ENCODE measurements at places on chromosomes 6 and 20. TPM values are rescaled to one million over a fixed set of nuclear protein-coding genes. Genes with fewer than 3 reads are reported as not detected.

- DNase-seq = no peak
- no peak overlapping the region for H3K27ac ChIP-seq
- no peaks in the 10 kb centered on the region for H3K36me3 ChIP-seq
- H3K4me1 ChIP-seq = no peaks in the 10 kb centered on the region
- no peak overlapping the region for H3K4me3 ChIP-seq
Observed at GRCh38 chr6:5866547-5867051, 140.1 kb downstream of the NRN1 start.

GRCh38 chr20:8489094-8489883, 357.2 kb downstream of the PLCB1 start:
- no peaks in the 10 kb centered on the region for H3K36me3 ChIP-seq
- H3K4me1 ChIP-seq = no peaks in the 10 kb centered on the region
- no peak overlapping the region for H3K27ac ChIP-seq
- DNase-seq = no peak
- H3K27me3 ChIP-seq = no peaks in the 10 kb centered on the region

GRCh38 chr6:3328145-3328544, 69.4 kb downstream of the PSMG4 start:
- H3K4me1 ChIP-seq = peaks cover 9% of the 10 kb centered on the region
- H3K27me3 ChIP-seq = no peaks in the 10 kb centered on the region
- no peak overlapping the region for H3K27ac ChIP-seq
- no peaks in the 10 kb centered on the region for H3K36me3 ChIP-seq
- H3K4me3 ChIP-seq = no peak overlapping the region

Gene SLC22A23
- 38.4 TPM for total RNA-seq

GRCh38 chr6:107646776-107647438, 157.0 kb downstream of the SOBP start:
- no peak overlapping the region for H3K4me3 ChIP-seq
- H3K36me3 ChIP-seq = no peaks in the 10 kb centered on the region
- H3K4me1 ChIP-seq = no peaks in the 10 kb centered on the region
- no peak overlapping the region for H3K27ac ChIP-seq
- H3K27me3 ChIP-seq = no peaks in the 10 kb centered on the region
- no peak for DNase-seq

GRCh38 chr6:141050471-141050870, 1082.3 kb upstream of the GJE1 start:
- no peak overlapping the region for H3K27ac ChIP-seq
- H3K4me1 ChIP-seq = no peaks in the 10 kb centered on the region
- no peak for DNase-seq
- H3K4me3 ChIP-seq = no peak overlapping the region
- no peaks in the 10 kb centered on the region for H3K27me3 ChIP-seq

DNA sequence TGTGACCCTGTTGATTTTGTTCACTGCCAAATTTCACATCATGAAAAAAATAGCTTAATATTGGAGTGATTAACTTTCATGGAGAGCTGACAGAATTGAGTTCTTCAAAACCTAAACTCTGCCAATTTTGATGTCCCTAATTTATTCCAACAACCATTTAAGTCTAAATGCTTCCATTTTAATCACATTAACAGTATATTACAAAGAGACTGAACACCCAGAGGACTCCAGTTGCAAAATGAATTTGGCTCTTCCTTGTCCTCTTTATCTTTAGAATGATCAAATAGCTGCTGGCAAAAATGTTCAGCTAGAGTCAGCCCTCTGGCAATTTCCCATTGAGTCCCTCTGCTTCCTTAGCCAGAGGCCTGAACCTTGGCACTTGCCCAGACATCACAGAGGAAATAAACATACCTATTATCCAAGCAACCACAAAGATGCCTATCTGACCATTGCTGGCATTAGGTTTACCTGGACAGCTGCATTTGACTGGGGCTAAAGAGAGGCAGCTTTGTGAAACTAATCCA, 299.0 kb upstream of the STXBP5 start:
- no peaks in the 10 kb centered on the region for H3K4me1 ChIP-seq
- no peak overlapping the region for H3K27ac ChIP-seq
- no peaks in the 10 kb centered on the region for H3K27me3 ChIP-seq
- H3K4me3 ChIP-seq = no peak overlapping the region

DNA sequence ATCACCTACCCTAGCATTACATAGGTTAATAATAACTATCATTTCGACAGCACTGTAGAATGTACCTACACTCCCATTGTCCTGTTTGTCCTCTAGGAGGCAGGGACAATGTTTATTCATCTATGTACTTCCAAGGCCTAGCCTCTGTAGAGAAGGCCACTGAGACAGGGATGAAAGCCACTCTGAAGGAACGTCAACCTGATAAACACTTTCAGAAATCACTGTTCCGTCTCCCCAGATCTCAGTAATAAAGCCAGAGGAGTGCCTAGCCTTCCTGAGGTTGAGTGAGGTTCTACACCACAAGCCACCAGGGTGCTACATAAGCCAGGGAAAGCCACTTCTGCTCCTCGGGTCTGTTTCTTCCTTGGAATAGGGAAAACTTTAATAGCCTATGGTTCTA, 44.8 kb downstream of the POPDC3 start:
- H3K4me1 ChIP-seq = no peaks in the 10 kb centered on the region
- H3K4me3 ChIP-seq = no peak overlapping the region
- no peaks in the 10 kb centered on the region for H3K36me3 ChIP-seq
- no peak for DNase-seq
- peaks cover 19% of the 10 kb centered on the region for H3K27me3 ChIP-seq

DNA sequence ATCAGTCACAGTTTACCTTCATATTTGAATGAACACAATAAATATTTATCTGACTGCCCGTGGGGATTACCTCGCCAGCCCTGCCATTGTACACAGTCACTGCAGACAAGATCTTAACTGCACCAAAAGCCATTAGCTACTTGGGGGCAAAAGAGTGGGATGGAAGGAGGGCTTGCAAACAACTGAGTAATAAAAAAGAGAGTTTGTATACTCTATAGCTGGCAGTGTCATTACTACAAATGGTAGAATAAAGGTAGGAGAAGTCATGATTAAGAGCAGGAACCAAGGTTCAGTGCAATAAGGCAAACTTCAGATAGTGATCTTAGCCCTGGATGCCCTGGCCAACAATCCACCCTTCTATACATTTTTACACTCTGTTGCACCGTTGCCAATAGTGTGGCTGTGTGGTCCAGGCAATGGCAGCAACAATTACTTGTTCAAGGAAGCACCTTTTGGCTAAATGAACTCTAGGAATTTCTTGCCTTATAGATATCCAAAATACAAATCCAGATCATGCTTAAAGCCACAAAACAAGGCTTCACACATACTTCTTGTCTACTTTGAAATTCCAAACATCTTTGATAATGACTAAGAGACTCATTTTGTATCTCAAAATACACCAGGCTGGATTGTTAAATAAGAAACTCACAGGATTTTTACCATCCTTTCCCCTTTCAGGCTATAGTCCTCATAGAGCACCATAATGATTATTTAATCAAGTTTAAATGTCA, 955.4 kb upstream of the ADGRB3 start:
- DNase-seq = no peak
- H3K4me1 ChIP-seq = no peaks in the 10 kb centered on the region
- H3K27me3 ChIP-seq = no peaks in the 10 kb centered on the region
- no peak overlapping the region for H3K4me3 ChIP-seq
- no peaks in the 10 kb centered on the region for H3K36me3 ChIP-seq

- peaks cover 2% of the 10 kb centered on the region for H3K4me1 ChIP-seq
- H3K27ac ChIP-seq = no peak overlapping the region
- no peaks in the 10 kb centered on the region for H3K27me3 ChIP-seq
- H3K36me3 ChIP-seq = no peaks in the 10 kb centered on the region
Observed at GRCh38 chr6:18997375-18997826, 610.3 kb downstream of the RNF144B start.

GRCh38 chr6:156809034-156809433, 31.9 kb downstream of the ARID1B start:
- peaks cover 8% of the 10 kb centered on the region for H3K4me1 ChIP-seq
- H3K36me3 ChIP-seq = no peaks in the 10 kb centered on the region
- H3K4me3 ChIP-seq = no peak overlapping the region
- H3K27ac ChIP-seq = no peak overlapping the region
- no peaks in the 10 kb centered on the region for H3K27me3 ChIP-seq

Gene NKX2-4
- total RNA-seq = 0.19 TPM

DNA sequence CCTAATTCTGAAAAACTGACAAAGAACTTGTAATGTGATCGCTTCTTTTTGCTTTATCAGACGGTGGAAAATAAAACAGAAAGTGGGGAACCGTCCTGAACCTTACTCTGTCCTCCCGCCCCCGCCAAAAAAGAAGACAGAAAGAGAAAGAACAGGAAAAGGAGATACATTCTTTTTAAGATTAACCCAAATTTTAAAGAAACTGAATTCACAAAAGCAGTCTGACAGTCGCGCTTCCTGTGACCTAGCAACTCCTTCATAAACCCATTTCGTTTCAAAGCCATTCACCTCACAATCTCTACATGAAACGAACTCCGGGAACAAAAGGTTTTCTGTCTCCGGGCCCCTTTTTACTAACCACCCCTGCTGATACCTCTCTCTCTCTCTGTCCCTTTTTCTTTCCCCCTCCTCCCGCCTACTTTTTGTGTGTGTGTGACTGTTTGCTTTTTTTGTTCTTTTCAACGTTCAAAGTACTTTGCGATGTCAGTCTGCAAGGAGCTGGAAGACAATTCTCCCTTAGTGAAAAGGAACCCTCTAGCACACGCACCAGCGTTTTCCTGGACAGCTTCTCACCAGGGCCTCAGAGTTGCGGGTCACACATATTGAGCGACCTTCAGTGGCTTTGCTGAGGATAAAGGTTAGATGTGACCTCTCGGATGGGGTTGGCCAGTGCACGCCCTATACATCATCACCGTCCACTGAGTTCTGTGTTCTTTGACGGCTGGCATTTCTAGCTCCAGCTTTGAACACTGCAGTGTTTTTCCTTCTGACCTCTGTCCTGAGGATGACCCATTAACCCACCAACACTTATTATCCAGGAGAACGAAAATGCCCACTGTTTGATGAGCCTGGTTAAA, 530 bp upstream of the NEDD9 start:
- no peaks in the 10 kb centered on the region for H3K36me3 ChIP-seq
- H3K4me1 ChIP-seq = peaks cover 10% of the 10 kb centered on the region
- DNase-seq = peak; percentile 50
- H3K4me3 ChIP-seq = peak overlapping the region; percentile 86
- no peak overlapping the region for H3K27ac ChIP-seq
- peaks cover 3% of the 10 kb centered on the region for H3K27me3 ChIP-seq

DNA sequence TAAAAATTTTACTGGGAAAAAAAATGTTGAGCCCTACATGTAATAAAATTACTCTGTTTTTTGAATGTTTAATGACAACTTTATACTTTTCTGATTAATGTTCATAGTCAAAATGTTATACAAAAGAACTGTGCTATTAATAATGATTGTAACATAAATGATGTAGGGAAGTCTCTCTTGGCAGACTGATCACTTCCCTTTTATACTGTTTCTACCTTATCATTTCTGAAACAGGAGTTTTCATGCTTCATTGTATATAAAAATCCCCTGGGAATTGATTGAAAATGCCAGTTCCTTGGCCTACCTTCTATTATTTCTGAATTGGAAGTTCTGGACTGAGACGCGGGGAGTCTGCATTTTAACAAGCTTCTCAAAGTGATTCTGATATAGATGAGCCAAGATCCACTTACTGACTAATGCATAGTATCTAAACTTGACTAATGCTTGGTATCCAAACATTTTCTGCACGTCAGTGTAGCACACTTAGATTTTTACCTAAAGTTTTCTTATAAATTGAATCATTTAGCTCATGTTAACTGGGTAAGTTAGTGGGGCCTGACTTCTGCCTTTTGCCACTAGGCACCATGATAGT, 7.2 kb upstream of the HDAC2 start:
- no peaks in the 10 kb centered on the region for H3K4me1 ChIP-seq
- no peak for DNase-seq
- H3K4me3 ChIP-seq = no peak overlapping the region
- H3K27me3 ChIP-seq = no peaks in the 10 kb centered on the region
- H3K27ac ChIP-seq = no peak overlapping the region
- H3K36me3 ChIP-seq = no peaks in the 10 kb centered on the region

GRCh38 chr6:75230484-75231325, 12.9 kb downstream of the COX7A2 start:
- H3K27ac ChIP-seq = no peak overlapping the region
- H3K4me1 ChIP-seq = peaks cover 4% of the 10 kb centered on the region
- no peaks in the 10 kb centered on the region for H3K36me3 ChIP-seq
- H3K4me3 ChIP-seq = no peak overlapping the region

Gene RIPPLY2
- 1.9 TPM for total RNA-seq

GRCh38 chr20:51758978-51759544, 9.1 kb downstream of the ATP9A start:
- no peak overlapping the region for H3K27ac ChIP-seq
- H3K4me1 ChIP-seq = no peaks in the 10 kb centered on the region
- H3K4me3 ChIP-seq = no peak overlapping the region
- DNase-seq = no peak
- H3K36me3 ChIP-seq = no peaks in the 10 kb centered on the region
- H3K27me3 ChIP-seq = no peaks in the 10 kb centered on the region

Gene OR2B6
- not detected for total RNA-seq

Gene JAG1
- total RNA-seq = 29.1 TPM
